ENCODE measurements at places on chromosomes 2 and 18. TPM values are rescaled to one million over a fixed set of nuclear protein-coding genes. Genes with fewer than 3 reads are reported as not detected.
A peak's percentile ranks its signal among the peaks of the same experiment; 100 is the strongest.

DNA sequence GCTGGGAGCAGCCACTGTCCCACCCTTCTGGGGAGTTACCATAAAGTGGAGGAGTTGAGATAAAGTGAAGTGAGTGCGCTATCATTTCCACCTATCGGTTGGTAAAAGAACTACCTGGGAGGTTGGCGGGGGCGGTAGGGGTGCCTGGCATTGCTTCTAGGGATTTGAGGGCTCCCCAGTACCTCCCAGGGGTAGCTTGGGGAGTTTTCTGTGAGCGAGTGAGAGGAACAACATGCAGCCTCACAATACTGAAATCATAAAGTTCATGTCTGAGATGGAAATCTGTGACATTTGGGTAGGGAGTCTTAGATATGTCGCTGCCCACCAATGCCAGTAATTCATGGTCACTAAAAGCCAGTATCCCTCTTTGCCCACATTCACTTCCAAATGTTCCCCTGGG lies 68.7 kb downstream of the PRKCE start:
- no peak overlapping the region for H3K27ac ChIP-seq
- no peak for DNase-seq
- no peaks in the 10 kb centered on the region for H3K27me3 ChIP-seq
- H3K36me3 ChIP-seq: no peaks in the 10 kb centered on the region
- H3K4me1 ChIP-seq: no peaks in the 10 kb centered on the region
- H3K4me3 ChIP-seq: no peak overlapping the region

RESP18 gene
- total RNA-seq: not detected

DNA sequence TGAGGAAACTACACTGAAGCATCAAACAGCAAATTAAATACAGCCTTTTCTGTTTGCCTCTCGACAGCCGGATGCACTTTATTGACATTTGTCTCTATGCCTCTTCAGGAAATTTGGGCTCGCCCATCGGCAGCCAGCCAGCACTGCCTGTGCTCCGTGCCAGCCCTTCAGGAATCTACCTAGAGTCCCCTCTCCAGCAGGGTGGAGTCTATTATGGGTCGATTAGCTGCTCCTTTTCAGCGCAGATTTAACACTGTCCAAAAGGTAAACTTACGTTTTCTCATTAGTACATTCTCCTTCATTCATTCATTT lies 91.5 kb downstream of the MYCN start:
- peak; percentile 19 for DNase-seq
- H3K36me3 ChIP-seq: no peaks in the 10 kb centered on the region
- no peaks in the 10 kb centered on the region for H3K27me3 ChIP-seq

DNA sequence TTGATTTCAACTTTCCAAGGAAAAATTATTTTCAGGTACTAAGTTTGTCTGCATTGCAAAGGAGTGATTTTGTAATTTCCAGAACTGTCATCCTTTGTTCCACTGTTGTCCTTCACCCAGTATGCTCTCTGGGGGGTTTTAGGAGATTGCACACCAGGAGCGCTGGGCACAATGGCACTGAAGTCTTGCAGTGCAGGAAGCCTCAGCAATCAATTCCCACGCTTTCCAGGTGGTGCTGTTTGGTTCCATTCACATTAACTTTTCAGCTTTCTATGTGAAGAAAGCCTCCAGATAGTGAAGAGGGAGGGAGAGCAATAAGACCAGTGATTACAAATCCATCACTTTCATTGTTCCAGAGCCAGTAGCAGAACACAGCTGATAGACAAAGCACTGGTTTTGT lies 344.0 kb upstream of the VWC2L start:
- no peak for DNase-seq
- H3K27ac ChIP-seq: no peak overlapping the region
- H3K4me1 ChIP-seq: no peaks in the 10 kb centered on the region
- H3K36me3 ChIP-seq: no peaks in the 10 kb centered on the region
- no peaks in the 10 kb centered on the region for H3K27me3 ChIP-seq

DNA sequence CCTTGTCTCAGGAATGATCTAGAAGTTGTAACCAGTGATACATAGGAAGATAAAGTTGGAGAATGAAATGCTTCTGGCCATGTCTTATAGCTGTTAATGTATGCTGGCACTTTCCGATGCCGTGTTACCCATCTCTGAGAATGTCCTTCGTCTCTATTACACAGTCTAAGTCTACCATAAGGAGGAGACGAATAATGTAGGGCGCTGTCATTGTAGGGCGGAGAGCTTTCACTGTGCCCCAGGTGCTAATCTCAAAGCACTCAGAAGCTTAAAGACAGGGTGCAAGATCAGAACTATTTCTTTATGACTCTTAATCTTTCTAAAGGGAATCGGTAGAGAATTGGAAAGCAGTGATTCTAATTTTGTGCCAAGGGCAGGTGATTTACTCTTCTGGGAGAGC lies 48.2 kb upstream of the MSTN start:
- H3K27ac ChIP-seq: no peak overlapping the region
- DNase-seq: no peak
- H3K36me3 ChIP-seq: no peaks in the 10 kb centered on the region
- H3K4me1 ChIP-seq: no peaks in the 10 kb centered on the region

LYG2 gene
- not detected for total RNA-seq

GRCh38 chr2:232652505-232652851 lies 19.1 kb downstream of the EFHD1 start:
- no peak for DNase-seq
- H3K36me3 ChIP-seq: no peaks in the 10 kb centered on the region
- H3K4me1 ChIP-seq: no peaks in the 10 kb centered on the region

- H3K4me3 ChIP-seq: no peak overlapping the region
- H3K27ac ChIP-seq: no peak overlapping the region
- no peaks in the 10 kb centered on the region for H3K27me3 ChIP-seq
- no peaks in the 10 kb centered on the region for H3K36me3 ChIP-seq
- no peaks in the 10 kb centered on the region for H3K4me1 ChIP-seq
- DNase-seq: peak; percentile 23
Observed at GRCh38 chr2:141037361-141037760, 1093.5 kb downstream of the LRP1B start.

DNA sequence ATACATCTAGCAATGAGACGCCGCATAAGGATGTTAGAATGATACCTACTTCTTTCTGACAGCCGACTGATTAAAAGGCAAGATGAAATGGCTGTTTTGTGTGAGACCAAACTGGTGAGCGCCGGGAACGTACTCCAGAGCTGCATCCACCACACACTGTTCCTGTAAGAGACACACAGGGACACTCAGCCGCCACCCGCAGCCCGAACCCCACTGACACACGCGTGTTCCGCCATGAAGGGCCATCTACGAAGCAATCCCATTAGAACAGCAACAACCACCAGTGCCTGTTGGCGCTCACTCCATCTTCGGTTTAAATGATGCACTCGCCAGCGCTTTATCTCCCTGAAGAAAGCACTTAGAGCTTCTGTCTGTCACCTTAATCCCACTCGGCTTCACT lies 162.3 kb downstream of the LAMA1 start:
- no peaks in the 10 kb centered on the region for H3K27me3 ChIP-seq
- no peak for DNase-seq
- H3K27ac ChIP-seq: no peak overlapping the region
- H3K4me1 ChIP-seq: peaks cover under 1% of the 10 kb centered on the region
- H3K36me3 ChIP-seq: no peaks in the 10 kb centered on the region

TNFAIP6 gene
- 10.7 TPM for total RNA-seq

DNAJC5G gene
- total RNA-seq: not detected

GRCh38 chr2:188235364-188235763 lies 56.3 kb upstream of the GULP1 start:
- H3K4me3 ChIP-seq: no peak overlapping the region
- H3K27ac ChIP-seq: no peak overlapping the region
- DNase-seq: no peak
- H3K27me3 ChIP-seq: no peaks in the 10 kb centered on the region

- H3K4me3 ChIP-seq: no peak overlapping the region
- H3K27me3 ChIP-seq: no peaks in the 10 kb centered on the region
- peak; percentile 8 for DNase-seq
- H3K36me3 ChIP-seq: peaks cover 5% of the 10 kb centered on the region
- H3K27ac ChIP-seq: no peak overlapping the region
Observed at GRCh38 chr18:21509062-21509461, 91.4 kb downstream of the ESCO1 start.

DTNA gene
- 19.6 TPM for total RNA-seq

DNA sequence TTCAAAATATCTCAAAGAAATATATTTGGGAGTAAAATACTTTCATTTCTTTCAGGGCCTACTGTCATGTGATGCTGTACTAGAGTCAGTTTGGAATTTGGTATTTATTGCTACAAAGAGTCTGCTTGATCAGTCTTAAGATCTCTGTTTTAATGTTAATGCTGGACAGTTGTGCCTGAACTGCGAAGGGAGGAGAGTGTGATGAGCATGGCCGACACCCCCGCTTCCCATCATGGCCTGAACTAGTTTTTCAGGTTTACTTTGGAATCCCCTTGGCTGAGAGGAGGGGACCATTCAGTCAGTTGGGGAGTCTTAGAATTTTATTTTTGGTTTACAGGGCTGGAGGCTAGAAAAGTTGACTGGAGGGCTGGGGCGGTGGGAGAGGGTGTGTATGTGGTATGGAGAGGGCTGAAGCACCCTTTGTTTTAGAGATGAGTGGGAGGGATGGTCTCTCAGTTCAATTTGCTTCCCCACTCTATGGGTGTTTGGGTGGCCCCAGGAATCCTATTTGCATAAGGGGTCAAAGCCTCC lies 20.9 kb upstream of the TEX44 start:
- no peak for DNase-seq
- no peaks in the 10 kb centered on the region for H3K36me3 ChIP-seq
- no peak overlapping the region for H3K4me3 ChIP-seq
- H3K27me3 ChIP-seq: no peaks in the 10 kb centered on the region
- H3K4me1 ChIP-seq: peaks cover 7% of the 10 kb centered on the region

SH2D6 gene
- 0.37 TPM for total RNA-seq

- DNase-seq: no peak
- H3K4me3 ChIP-seq: no peak overlapping the region
- no peaks in the 10 kb centered on the region for H3K4me1 ChIP-seq
Observed at GRCh38 chr2:138818556-138818955, 38.4 kb upstream of the NXPH2 start.

LIMS2 gene
- 111 TPM for total RNA-seq

MREG gene
- 30.2 TPM for total RNA-seq

GRCh38 chr2:239256350-239256743 lies 144.5 kb downstream of the HDAC4 start:
- H3K4me3 ChIP-seq: no peak overlapping the region
- H3K36me3 ChIP-seq: no peaks in the 10 kb centered on the region
- no peaks in the 10 kb centered on the region for H3K27me3 ChIP-seq

DNA sequence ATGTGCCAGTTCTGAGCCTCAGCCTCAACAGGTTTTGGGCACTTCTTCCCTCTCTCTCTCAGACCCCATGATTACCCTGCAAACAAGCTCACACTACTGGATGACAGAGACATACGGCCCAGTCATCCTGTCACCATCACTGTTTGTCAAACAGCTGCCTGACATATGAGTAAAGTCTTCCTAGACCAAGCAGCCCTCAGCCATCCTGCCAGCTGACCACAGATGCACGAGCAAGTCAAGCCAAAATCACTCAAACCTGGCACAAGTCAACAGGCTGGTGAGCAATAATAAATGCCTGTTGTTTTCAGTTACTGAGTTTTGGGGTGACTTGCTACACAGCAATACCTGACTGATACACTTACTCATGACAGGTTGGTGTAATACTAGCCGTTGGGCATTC lies 75.5 kb upstream of the KLF7 start:
- no peak overlapping the region for H3K27ac ChIP-seq
- H3K4me1 ChIP-seq: no peaks in the 10 kb centered on the region
- no peak overlapping the region for H3K4me3 ChIP-seq
- no peaks in the 10 kb centered on the region for H3K27me3 ChIP-seq
- no peaks in the 10 kb centered on the region for H3K36me3 ChIP-seq
- DNase-seq: no peak

DNA sequence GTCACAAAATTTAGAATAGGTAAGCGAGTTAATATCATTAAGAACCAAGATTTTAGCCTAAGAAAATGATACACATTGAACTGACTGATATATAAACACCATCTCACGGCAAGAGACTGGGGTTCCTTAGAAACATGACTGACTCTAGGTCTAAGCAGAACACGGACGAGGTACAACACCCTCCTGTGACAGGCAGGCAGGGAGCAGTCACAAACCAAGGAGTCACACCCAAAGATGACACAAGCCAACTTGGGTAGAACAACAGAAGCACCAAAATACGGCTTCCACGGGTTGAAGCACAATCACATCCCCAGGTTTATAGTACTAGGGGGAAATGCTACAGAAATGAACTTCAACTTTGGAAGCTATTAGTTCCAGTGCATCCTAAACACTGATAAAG lies 24.3 kb downstream of the HDLBP start:
- DNase-seq: no peak
- no peaks in the 10 kb centered on the region for H3K27me3 ChIP-seq
- H3K36me3 ChIP-seq: no peaks in the 10 kb centered on the region
- H3K27ac ChIP-seq: no peak overlapping the region
- H3K4me1 ChIP-seq: peaks cover 8% of the 10 kb centered on the region

PLCD4 gene
- 1.1 TPM for total RNA-seq

LIMS3 gene
- 3.3 TPM for total RNA-seq

DNA sequence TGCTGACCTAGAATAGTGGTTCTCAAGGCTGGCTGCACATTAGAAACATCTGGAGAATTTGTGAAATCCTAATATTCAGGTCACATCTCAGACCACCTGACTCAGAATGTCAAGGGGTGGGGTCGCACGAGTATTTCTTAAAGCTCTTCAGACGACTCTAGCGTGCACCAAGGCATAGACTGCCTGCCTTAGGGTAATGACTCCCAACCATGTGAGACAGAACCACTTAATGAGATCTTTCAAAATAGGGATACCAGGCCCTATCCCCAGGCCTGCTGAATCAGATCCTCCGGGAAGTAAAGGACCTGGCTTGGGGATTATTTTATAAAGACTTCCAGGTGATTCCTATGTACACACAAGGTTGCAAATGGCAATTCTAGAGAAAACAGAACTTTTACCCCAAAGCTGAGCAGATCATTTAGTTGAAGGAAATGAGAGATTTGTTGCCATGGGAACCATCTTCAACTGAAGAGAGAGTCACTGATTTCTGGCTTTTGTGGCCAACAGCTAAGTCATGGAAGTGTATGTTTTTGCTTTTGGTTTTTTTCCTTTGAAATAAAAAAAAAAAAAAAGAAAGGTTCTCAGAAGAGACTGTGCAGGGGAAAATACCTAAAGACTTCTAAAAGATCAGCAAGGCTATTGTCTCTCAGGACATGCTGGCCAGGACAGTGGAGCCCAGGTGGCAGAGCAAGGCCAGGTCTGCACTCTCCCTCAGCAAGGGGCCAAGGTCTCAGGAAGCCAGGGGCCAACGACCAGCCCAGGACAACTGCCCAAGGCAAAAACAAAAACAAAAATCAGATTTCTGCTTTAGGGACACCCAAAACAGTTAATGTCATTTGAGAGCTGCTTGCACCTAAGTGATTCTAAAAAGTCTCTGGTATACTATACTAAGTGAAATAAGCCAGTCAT lies 15.3 kb upstream of the LOXHD1 start:
- no peak overlapping the region for H3K27ac ChIP-seq
- H3K27me3 ChIP-seq: no peaks in the 10 kb centered on the region
- no peak for DNase-seq
- no peaks in the 10 kb centered on the region for H3K36me3 ChIP-seq
- no peak overlapping the region for H3K4me3 ChIP-seq

KIAA2012 gene
- 8.5 TPM for total RNA-seq

- H3K4me3 ChIP-seq: no peak overlapping the region
- DNase-seq: no peak
- H3K27me3 ChIP-seq: no peaks in the 10 kb centered on the region
- no peaks in the 10 kb centered on the region for H3K4me1 ChIP-seq
- no peak overlapping the region for H3K27ac ChIP-seq
Observed at GRCh38 chr2:24898122-24899109, 21.6 kb downstream of the ADCY3 start.

GRCh38 chr2:147161746-147162145 lies 683.1 kb upstream of the ACVR2A start:
- H3K27ac ChIP-seq: no peak overlapping the region
- H3K4me3 ChIP-seq: no peak overlapping the region
- no peaks in the 10 kb centered on the region for H3K36me3 ChIP-seq
- no peaks in the 10 kb centered on the region for H3K27me3 ChIP-seq
- H3K4me1 ChIP-seq: no peaks in the 10 kb centered on the region

Data from lung (tissue), 17 donors.